ENCODE measurements at places on chromosomes 5 and 9. TPM values are rescaled to one million over a fixed set of nuclear protein-coding genes. Genes with fewer than 3 reads are reported as not detected.

DNA sequence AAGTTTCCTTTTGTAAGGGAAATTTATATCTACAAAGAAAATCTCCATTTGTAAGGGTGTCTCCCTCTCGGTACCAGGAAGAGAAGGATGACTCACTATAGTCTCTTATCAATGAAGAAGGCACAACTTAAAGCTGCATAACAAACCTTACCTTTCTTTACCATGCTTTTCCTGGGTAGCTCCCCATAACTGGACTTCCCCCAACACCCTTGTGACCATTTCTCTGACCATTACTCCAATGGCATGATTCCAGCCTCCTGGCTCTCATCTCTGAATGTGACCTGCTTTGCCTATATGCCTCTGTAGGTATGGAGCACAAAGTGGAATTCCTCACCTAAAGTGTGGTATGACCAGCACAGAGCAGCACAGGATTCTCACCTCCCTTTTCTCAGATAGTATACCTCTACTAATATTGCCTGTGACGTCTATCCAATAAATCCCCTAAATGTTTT lies 62.8 kb downstream of the GNA14 start:
- DNase-seq: no peak

GRCh38 chr9:91208837-91209236 lies 152.9 kb downstream of the AUH start:
- no peak for DNase-seq

Gene ZNF354C
- 7.0 TPM for total RNA-seq

DNA sequence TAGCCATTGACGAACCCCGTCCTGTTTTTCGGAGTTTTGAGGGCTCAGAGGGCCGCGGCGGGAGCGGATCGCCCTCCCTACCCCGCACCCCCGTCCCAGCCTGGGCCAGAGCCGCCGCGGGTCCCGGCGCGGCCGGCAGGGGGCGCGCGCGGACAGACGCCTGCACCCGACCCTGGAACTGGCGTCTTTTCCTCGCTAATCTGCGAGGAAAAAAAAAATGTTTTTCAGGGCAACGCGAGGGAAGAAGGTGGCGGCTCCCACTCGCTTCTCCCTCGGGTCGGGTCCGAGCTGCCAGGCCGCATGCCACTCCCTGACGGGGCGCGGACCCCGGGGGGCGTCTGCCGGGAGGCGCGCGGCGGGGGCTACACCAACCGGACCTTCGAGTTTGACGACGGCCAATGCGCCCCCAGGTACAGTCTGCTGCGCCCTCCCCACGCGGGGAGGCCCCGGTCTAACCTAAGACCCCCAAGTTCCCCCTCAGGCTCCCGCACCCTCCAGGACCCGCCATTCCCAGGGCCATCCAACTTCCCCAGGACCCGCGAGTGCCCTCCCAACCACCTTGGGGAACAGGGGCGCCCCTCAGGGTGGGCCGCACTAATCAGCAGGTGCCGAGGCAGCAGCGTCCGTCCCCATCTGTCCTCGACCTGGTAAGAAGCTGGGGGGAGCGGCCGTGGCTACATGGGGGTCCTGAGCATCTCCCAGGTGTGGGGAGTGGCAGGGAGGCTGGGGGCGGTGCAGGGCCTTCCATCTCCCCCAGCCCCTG lies at the start of gene KCNT1:
KCNT1 (plus strand) TSS at position 227 of the 763 bp plus-strand sequence; CDS start at position 301, 74 bp downstream.
- peak; percentile 65 for DNase-seq

Gene PCDHA11
- not detected for total RNA-seq

DNA sequence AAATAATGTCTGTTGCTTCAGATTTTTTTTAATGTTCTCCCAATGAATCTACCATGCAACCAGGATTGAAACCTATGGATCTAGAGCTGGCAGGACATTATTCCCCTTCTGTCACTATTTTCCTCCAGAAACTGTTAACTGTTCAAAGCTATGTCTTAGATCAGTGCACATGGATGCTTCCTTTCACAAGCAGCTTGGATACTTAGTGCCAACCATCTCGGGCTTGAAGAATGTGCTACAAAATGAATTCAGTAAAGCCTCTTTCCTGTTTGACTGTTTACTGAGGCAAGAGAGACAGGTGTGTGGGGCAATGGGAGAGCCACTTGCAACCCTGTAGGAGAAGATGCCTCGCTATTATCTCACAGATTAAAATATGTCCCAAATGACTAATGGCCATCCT lies 774.8 kb downstream of the KCTD16 start:
- DNase-seq: no peak

Gene ANKRA2
- 22.0 TPM for total RNA-seq

DNA sequence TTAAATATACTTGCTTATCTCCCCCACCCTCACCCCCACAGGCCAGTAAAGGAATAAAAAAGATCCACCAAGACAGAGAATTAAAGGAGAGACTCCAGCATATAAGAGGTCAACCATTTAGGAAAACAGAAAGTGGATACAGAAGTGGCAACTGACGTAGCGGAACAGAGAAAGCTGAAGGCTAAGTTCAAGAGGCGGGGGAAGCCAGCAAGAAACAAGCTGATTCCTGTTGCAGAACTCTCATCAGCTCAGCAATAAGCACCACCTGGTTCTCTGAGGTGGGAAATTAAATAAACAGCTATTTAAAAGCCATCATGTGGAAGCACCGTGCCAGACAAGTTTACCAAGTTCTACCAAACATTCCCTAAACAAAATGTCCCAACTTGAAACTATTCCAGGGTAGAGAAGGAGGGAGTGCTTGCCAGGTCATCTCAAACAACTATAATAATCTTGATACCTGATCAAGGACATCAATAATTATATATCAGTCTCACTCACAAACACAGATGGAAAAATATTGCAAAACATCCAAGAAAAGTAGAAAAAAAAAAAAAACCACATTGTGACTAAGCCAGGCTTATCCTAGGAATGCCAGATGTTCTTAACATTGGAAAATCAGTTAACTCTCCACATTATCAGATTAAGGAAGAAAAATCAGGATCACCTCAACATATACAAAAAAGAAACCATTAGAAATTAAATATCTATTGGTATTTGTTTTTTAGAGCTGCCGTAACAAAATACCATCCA lies 7.3 kb upstream of the ARL15 start:
- DNase-seq: no peak

Gene PCDHB6
- total RNA-seq: not detected

DNA sequence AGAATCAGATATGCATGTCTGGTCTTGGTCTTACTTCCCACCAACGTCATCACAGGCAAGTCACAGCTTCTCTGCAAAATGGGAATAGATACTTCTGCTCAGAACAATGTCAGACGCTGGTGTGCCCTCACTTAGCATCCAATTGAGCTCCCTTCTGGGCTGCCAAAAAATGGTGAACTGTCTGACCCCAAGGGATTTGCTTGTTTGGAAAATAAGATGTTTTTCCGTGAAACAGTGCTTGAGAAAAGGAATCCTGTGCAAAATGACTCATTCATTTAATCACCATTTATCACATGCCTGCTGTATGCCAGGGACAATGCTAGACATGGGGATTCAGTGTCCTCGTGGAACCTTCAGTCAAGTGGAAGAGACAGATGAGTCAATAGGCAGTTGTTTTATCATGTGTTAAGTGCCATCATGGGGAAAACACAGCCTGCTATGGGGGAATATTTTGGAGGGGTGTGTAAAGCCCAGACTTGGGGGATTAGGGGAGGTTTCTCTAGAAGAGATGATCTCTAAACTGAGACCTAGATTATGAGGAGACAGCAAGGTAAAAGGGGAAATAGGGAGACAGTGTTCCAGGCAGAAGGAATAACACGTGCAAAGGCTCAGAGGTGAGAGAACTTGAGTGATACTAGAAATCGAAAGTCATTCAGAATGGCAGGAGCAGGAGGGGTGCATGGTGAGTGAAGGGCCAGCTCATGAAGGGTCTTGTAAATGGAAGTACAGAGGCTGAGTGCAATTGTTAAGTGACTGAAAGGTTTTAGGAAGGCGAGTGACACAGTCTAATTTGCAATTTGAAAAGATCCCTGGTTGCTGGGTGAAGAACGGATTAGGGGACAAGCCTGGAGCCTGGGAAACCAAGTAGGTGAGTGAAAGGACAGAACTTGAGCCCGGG lies 3.9 kb downstream of the NIPAL4 start:
- no peak for DNase-seq

DNA sequence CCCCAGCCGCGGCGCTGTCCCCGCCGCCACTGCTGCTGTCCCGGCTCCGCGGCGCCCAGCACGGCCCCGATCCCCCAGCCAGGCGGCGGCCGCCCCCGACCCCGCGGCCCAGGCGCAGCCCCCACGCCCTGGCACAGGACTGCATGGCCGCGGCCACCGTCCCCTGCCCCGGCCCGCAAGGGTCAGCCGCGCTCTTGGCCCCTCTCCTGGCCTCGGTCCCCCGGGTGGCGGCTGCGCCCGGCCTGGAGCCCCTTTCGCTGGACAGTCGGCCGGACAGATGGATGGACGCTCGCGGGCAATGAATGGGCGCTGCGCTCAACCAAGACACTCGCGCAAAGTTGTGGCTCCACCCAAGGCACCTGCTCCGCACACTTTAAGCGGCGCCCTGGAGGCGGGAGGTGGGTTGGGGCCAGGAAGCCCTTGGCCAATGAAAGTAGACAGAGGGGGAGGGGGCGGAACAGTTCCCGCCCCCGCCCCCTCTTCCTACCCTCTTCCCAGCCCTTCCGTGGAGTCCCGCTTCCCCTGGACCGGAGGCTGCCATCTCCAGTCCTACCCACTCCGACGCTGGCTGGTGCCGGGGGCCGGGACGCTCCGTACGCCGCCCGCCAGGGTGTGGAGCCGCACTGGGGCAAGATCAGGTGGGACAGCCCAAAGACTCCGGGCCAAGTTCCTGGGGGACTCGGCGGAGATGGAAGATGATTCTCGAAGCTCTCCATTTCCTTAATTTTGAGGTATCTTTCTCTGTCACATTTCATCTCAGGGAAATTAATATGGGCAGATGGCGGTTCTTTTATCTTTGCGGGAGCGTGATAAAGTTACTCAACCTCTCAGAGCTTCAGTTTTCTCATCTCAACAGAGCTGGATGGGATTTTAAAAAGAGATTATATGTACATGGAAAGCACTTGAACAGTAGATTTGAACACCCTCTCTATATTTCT lies at the start of gene GLDC:
GLDC (minus strand) TSS at position 375 of the 938 bp plus-strand sequence; CDS start at position 145, 230 bp downstream.
- peak; percentile 46 for DNase-seq

GRCh38 chr5:124651663-124652513 lies 94.6 kb downstream of the ZNF608 start:
- peak; percentile 36 for DNase-seq

- DNase-seq: peak; percentile 84
These were observed at the start of gene FAM13B for GRCh38 chr5:138032572-138033385. FAM13B (minus strand) TSS chr5:138033079; CDS start chr5:138019111, 13,968 bp downstream.

DNA sequence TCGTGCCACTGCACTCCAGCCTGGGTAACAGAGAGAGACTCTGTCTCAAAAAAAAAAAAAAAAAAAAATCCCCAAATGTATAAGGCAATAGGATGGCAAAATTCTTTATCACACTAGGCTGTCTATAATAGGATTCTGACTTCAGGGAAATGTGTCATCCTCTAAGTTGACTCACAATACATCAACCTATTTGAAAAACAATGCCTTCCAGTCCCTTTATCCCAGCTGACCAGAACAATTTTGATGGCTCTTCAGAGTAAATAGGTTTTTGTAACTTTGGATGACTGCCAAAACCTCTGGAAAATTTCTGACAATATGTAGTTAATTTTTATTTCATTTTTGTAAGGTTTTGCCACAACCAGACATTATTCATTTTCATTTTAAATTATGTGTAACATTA lies 184.1 kb downstream of the CCDC192 start:
- DNase-seq: no peak

DNA sequence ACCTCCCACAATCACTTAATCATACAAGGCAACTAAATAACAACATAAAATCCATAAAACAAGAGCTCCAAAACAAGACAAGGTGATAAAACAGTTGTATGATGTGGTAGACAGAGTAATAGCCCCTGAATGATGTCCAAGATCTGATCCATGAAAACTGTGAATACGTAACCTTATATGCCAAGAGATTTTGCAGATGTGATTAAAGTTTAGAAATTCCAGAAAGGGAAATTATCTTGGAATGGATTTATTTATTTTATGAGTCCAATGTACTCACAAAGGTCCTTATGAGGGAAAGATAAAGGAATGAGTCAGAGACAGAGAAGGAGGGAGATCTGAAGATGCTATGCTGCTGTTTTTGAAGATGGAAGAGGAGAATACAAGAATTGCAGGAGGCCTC lies 1775.7 kb upstream of the C9orf72 start:
- no peak for DNase-seq

Gene TNFSF8
- 23.9 TPM for total RNA-seq

DNA sequence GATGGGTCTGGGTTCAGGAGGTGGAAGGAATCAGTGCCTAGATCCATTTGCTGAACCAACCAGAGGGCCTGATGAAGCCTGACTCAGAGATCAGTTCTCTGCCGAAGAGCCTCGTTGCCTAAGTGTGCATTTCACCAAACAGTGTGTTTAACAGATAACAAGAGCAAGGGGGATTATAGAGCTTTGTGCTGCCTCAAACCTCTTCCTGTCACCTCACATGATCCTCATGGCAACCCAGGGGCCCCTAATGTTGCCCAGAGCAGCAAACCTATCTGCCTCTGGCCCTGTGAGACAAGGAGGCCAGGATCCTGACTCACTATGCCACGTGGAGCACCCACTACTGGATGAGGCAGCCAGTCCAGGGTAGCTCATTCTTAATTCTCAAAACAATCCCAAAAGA lies 66.3 kb upstream of the EPB41L4B start:
- no peak for DNase-seq
